ENCODE measurements at places on chromosomes 4 and X.

GRCh38 chr4:65391814-65392213 lies 278.5 kb downstream of the EPHA5 start:
- DNase-seq: no peak

GRCh38 chrX:73262991-73263390 lies 48.3 kb upstream of the NAP1L2 start:
- peak; percentile 0 for DNase-seq

GRCh38 chrX:107619885-107620322 lies 8.4 kb upstream of the PRPS1 start:
- peak; percentile 41 for DNase-seq

- DNase-seq: no peak
Observed at GRCh38 chr4:156523991-156524390, 447.6 kb downstream of the PDGFC start.

GRCh38 chrX:122238801-122239200 lies 945.3 kb upstream of the GRIA3 start:
- DNase-seq: peak; percentile 77

GRCh38 chr4:151991884-151992167 lies 231.0 kb upstream of the GATB start:
- DNase-seq: no peak

DNA sequence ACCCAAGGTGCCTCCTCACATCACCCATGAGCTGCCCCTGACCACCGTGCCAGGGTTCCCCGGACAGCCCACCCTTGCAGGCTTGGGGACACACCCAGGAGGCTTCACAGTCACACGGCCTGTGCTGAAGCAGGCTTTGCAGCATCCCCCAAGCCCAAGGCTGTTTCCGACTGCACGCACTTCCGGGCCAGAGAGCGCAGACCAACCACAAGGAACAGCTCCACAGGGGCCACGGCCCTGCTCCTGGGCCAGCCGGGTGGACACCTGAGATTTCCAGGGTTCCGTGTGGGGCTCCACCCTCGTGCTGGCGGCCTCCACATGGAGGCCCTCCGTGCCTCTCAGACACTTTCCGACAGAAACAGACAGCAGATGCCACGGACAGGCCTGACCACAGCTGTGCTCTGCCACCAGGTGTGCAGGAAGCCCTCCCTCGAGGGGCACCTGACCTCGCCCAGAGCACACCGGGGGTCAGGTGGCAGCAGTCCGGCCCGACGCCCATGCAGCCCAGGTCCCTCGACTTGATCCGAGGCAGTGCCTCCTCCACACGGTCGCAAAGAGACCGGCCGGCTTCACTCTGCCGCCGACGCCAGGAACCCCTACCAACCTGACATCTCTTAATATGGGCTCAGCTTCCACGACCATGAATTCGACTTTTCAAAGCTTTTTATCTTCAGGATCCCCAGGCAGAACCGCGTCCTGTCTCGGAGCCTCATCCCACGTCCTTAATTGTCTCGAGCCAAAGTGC lies 8.0 kb downstream of the CTBP1 start:
- DNase-seq: no peak

- DNase-seq: no peak
Observed at GRCh38 chrX:150306002-150306401, 57.1 kb upstream of the MAMLD1 start.

GRCh38 chrX:19566359-19567222 lies 51.3 kb upstream of the MAP3K15 start:
- no peak for DNase-seq

GRCh38 chrX:27633328-27633727 lies 43.2 kb downstream of the DCAF8L2 start:
- DNase-seq: no peak

- no peak for DNase-seq
Observed at GRCh38 chrX:20225488-20225833, 41.2 kb downstream of the RPS6KA3 start.

GRCh38 chrX:54909941-54910340 lies 10.7 kb upstream of the TRO start:
- DNase-seq: no peak

DNA sequence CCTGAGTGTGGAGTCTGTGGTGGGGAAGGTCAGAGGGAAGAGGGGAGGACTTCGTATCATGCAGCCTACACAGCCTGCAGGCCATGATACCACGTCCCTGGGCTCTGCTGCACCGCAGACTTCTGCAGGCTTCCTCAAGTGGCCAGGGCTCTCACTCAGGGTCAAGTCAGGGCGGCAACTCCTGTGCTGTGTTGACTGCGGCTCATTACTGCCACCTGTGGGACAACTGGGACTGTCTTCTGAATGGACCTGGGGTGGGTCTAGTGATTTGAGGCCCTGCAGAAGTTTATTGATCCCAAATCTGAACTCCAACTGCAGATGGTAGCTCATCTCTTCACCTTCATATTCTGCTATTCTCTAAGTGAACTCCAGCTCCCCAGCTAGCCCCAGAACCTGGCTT lies 167.1 kb downstream of the NSUN7 start:
- DNase-seq: peak; percentile 27

DNA sequence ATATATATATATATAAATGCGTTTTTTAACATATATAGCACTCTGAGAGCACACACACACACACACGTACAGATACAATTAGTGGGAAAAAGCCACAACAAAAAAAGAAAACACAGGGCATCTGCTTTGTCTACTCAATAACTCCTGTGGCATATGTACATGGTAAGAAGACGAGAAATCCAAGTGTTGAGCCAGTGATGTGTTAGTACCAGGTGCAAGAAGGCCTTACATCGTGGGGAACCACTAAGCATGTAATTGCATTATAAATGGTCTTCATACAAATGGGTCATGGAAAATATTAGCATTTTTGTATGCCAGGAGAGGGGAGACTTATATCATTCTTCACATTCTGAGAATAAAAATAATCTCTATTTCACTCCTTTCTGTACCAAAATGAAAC lies 62.7 kb upstream of the FAM47B start:
- DNase-seq: no peak

DNA sequence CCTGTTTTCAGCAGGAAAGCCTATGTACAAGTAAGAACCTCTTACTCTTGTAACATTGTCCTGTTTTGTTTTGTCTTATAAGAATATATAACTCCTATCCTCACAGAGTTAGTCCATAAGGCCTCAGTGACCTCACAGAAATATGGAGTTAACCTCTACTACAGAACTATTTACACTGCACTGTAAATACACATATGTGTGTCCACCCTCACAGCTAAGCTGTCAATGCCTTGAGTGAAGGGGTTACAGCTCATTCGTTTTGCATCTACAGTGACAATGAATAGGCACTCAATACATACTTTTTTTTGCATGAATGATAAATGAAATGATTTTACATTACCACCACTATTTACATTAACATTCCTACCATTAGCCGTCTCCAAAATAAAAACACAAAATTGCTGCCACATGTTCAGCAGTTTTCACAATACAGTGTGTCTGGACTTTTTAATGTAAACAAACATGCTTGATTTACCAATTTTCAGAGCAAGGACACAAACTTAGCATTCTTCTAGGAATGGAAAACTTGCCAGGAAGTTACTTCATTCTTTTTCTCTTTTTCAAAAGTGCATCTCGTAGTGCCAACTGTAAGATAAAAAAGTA lies 9.5 kb upstream of the NAAA start:
- no peak for DNase-seq

DNA sequence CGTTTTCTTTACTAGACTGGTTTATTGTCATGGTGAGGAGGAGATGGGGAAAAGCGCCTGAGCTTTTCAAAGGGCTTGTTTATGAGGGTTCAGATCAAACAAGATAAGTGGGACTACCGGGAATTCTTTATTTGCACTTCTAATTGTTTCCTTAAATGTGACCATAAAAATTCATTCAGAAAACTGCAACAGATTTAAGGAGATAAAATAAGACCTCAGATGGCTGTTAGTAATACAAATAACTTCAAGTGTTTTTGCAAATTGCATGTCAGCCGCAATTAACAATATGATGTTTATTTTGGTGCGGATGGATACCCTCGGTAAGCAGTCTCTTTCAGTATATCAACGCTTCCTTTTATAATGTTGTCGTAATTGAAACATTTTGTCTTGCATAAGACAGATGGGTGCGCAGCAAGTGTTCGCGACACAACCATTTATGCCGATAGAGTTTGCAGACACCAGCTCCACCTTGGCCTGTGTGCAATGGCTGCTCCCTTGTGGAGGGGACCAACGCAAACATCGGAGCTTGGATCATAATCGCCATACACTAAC lies 151.0 kb downstream of the C4orf33 start:
- DNase-seq: no peak

- DNase-seq: no peak
Observed at GRCh38 chr4:126182336-126182735, 867.6 kb downstream of the FAT4 start.

- no peak for DNase-seq
Observed at GRCh38 chr4:150990993-150991392, 24.1 kb downstream of the LRBA start.

- DNase-seq: no peak
Observed at GRCh38 chr4:27040356-27040755, 179.7 kb downstream of the STIM2 start.

DNA sequence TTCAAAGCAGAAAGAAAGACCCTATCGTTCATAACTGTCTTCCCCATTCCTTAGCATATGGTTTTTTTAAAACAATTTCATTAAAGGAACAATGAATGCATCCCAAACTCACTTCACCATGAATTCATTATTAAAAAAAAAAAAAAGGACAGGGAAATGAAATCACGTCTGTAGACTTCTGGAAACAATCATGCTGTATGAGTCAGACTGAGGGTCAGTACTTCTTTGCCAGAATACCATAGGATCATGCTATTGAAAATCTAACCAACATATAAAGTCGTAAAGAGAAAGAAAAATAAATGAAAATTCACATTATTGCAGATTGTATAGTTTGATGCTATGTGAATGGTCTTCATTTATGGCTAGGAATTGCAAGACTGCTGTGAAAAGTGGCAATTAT lies 144.4 kb downstream of the PCDH18 start:
- peak; percentile 10 for DNase-seq
